ENCODE measurements at places on chromosomes 2 and 18. TPM values are rescaled to one million over a fixed set of nuclear protein-coding genes. Genes with fewer than 3 reads are reported as not detected.

Gene RUFY4
- total RNA-seq: 0.05 TPM

Gene RAB17
- total RNA-seq: 96.5 TPM

Gene ME2
- 33.8 TPM for total RNA-seq

Gene GPR45
- not detected for total RNA-seq

Gene TDRD15
- total RNA-seq: 0.75 TPM

Gene TTR
- 295 TPM for total RNA-seq

Gene SP5
- total RNA-seq: 0.84 TPM

Gene CCDC141
- 1.0 TPM for total RNA-seq

Gene TTN
- total RNA-seq: 3.0 TPM

Gene SKOR2
- not detected for total RNA-seq

Gene HNMT
- total RNA-seq: 103 TPM

Gene ITPRID2
- 65.3 TPM for total RNA-seq

Gene SNRNP200
- total RNA-seq: 75.2 TPM

Gene ACADL
- total RNA-seq: 1.9 TPM

Gene SERPINB5
- total RNA-seq: not detected

Gene RTP5
- total RNA-seq: under 0.01 TPM

Gene SERPINB7
- not detected for total RNA-seq

Gene TPRKB
- 17.2 TPM for total RNA-seq

Gene ASXL3
- total RNA-seq: 0.19 TPM

Gene HRH4
- total RNA-seq: 0.17 TPM

Gene MYOM1
- 48.4 TPM for total RNA-seq

Gene GATA6
- total RNA-seq: 6.6 TPM

Gene HOXD8
- total RNA-seq: 0.08 TPM
